ENCODE measurements at places on chromosomes 4 and X. TPM values are rescaled to one million over a fixed set of nuclear protein-coding genes. Genes with fewer than 3 reads are reported as not detected.

DNA sequence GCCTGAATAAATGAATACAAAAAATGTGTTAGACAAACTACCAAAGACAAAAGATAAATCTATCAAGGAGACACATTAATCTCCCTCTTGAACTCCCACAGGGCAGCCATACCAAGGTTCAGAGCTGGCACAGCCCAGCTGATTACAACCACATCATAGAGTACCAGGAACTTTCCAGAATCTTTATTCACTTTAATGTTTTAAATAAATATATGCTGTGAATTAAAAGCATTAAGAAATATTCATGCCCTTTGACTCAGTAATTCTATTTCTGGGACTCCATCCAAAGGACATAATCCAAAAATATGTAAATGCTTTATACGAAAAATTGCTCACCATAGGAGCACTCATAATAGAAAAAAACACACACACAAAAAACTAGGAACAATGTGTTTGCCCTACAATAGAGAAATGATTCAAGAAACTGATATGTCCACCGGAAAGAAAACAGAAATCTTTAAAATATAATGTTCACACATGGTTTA, 126.0 kb downstream of the LDB2 start:
- DNase-seq: no peak

ADRA2C gene
- 6.8 TPM for total RNA-seq

RHOXF1 gene
- 0.34 TPM for total RNA-seq

DNA sequence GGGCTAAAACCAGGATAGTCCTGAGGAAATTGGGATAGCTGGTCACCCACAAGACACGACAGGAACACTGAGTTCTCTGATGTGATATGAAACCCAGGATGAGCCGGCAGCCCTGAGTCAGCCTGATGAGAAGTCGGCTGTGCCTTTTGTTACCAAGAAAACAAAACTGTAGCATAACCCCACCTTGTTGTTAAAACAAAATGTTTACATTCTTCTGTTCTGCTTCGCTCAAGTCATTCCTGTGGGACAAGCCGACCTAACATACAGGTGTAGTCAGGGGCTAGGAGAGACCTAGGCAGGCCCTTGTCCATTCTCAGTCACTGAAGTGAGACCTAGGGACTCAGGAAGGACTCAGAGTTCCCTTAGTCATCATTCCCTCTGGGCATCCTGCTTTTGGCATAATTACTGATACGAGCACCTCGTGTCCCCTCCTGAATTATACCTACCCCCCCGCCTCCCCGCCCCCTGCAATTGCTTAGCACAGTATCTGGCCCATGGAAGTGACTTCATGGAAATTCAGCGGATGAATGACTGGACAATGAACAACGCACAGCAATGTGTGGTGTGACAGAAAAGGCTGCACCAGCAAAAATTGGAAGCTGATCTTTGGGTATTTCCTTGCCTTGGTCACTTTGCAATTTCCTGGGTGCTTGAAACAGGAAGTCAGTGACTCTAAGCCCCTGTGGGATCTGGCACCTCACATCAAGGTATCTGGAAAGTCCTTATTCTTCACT, 31.9 kb upstream of the TLR2 start:
- no peak for DNase-seq

DNA sequence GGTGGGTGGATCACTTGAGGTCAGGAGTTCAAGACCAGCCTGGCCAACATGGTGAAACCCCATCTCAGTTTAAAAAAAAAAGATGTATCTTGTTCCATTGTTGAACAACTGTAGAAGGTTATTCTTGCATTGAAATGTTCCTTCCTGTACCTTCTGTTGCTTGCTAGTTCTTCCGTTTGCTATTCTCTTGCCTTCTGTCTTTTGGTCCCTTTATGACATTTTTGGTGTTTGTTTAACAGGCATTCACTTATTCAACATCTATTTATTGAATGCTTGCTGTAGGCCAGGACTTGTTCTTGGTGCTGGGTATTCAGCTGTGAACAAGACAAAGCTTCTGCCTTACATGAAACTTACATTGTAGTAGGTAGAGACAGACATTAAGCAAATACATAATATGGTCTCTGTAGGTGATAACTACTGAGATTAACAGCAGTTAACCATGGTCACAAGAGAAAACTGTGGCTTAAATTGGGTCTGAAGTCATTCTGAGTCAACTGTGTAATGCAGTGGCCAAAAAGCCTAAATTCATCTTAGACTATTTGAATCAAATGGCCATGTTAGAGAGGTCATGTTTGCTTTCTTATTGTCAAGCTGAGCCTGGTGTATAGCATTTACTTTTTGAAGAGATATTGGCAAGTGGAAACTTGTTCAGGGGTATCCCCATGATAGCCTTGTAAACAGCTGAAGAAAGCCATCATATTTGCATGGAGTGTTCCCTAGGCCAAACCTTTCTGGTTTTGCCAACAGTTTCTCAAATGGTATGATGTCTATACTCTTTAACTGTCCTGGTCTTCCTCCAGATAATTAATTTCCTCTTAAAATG, 35.6 kb downstream of the GAB1 start:
- DNase-seq: no peak

EDA2R gene
- 0.94 TPM for total RNA-seq

- DNase-seq: no peak
Measured at GRCh38 chrX:78307665-78308064, 19.7 kb downstream of the CYSLTR1 start.

DNA sequence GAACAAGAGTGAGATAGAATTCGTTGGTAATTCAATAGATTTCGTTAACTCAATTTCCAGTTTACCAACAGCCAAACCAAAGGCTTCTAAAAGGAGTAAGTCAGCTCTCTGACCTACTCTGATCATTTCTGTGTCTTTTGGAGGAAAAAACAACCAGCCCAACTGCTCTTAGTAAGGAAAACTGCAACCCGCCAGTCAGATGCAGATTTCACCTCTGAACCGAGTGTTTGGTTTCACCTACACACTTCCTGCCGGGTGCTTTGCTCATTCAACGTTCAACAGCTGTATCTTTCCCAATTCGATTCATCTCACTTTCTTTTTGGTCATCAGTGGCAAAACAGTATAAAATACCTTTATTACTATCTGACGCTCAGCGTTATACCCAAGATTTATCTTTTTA, 24.5 kb downstream of the TMSB4X start:
- DNase-seq: no peak

- DNase-seq: no peak
Measured at GRCh38 chrX:56833626-56834025, 104.6 kb downstream of the NBDY start.

- no peak for DNase-seq
Measured at GRCh38 chr4:129345609-129346008, 249.7 kb downstream of the C4orf33 start.

DNA sequence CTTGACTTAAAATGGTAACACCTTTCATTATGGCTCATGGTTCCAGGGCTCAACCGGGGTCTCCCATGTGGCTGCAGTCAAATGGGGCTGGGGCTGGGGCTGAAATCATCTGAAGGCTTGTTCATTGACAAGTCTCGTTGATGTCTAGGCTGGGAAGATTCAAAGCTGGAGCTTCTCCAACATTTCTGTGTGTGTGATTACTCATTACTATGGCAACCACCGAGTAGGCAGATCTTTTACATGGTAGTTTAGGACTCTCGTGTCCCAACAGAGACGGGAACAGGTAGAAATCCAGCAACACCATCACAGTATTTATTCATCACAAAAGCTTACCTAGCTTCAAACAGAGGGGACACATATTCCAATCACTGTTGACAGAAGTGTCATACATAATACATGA, 7.8 kb downstream of the YTHDC1 start:
- no peak for DNase-seq

DNA sequence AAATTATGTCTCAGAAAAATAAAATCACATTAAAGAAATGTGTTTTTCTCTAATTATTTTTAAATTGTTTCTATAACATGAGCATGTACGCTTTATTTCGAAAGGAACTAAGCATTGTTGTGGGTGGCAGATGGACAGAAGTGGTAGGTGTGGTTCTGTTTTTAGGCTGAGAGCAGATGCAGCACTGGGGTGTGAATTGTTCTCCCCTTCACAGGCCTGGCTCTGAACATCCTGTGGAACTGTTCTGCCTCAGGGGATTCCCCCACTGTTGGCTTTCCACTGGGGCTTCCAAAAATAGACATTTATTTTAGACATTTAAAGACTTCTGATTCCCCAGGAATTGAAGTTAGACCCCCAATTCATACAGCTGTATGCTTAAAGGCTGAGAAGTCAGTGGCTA, 41.9 kb upstream of the PDHA2 start:
- DNase-seq: no peak

GRCh38 chr4:155509555-155509954, 132.8 kb upstream of the MAP9 start:
- no peak for DNase-seq

SPIN2A gene
- 0.52 TPM for total RNA-seq

DNA sequence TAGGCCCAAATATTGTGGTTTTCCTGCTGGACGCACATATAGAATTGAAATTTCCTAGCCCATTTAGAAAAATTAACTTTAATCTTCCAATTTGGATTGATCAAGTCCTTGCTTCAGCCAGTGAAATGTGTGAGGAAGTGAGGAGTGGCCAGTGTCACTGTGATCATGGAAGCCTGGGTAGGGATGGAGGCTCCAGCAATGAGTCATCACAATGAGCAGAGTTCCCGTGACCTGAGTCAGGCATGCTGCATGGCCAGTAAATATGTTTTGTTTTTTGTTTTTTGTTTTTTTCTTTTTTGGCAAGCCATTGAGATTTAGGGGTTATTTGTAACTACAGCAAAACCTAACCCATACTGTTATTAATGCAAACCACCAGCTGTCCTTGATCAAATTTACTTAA, 52.1 kb downstream of the IDS start:
- DNase-seq: no peak

DNA sequence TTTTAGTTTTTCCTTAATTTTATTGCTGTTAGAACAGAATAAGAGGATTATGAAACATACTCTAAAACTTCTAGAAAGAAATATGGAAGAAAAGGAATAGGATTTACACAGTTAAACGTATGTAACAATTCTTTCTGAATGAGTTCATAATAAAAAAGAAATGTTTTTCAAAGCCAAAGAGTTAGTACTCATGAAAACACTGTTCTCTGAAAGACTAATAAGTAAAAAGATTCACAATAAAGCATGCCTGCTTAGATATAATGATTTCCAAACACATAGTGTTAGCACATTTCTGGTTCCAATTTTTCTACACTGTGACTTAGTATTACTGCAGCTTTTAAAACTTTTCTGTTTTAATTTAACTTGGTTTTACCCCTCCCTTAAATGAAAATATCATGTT, 49.8 kb upstream of the PRSS48 start:
- DNase-seq: no peak

DCAF12L2 gene
- 0.08 TPM for total RNA-seq

SUPT20HL1 gene
- total RNA-seq: not detected

DNA sequence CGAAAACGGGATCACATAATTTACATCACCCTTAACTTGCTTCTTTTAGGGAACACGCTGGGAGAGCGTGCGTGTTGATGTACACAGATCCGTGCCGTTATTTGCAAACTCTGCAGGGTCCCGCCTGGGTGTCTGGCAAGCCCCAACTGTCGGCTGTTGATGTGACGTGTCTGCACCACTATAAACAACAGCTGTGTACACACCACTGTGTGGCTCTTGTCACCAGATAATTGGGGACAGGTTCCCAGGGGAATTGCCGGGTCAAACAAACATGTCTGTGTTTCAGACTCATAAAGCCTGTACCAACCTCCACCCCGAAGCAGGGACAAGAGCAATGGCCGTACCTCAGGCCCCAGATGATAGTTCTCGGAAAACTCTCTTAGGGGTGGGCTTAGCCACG, 105.0 kb upstream of the AFAP1 start:
- DNase-seq: no peak

NAT8L gene
- total RNA-seq: 8.8 TPM

DNA sequence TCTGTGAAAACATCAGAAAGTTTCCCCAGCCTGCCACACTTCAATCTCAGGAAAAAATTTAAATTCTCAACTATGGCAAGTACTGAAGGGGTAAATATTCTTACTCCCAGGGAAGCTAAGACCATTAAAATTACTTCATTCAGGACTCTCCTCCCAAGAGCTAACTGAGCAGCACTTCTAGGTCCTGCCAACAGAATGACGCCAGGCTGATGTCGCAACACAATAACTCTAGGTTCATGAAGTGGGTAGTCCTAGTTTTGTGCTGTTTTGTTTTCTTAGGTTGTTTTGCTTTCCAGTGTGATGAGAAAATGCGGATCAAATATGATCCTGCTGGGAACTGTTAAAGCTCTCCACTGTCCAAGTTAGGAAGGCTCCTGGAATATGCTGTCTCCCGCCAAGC, 180.0 kb downstream of the NKX6-1 start:
- no peak for DNase-seq

DNA sequence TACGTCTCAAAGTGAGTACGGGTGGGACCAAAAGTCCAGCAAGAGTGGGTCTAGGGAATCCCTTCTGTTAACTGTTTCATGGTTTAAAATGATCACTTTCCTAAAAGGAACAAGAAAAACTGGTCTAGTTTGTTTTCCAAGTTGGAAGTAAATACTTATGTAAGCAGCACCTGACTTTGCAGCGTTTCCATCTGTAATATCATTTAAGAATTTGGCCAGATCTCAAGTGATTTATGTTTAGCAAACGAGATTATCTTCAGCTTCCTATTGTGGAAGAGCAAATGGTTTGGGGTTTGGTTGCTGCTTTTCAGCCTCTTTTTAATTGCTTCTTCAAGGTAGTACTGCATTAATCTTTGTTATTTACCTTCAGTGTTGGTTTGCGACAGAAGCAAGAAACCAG, 50.4 kb downstream of the FHIP1A start:
- DNase-seq: no peak

DNA sequence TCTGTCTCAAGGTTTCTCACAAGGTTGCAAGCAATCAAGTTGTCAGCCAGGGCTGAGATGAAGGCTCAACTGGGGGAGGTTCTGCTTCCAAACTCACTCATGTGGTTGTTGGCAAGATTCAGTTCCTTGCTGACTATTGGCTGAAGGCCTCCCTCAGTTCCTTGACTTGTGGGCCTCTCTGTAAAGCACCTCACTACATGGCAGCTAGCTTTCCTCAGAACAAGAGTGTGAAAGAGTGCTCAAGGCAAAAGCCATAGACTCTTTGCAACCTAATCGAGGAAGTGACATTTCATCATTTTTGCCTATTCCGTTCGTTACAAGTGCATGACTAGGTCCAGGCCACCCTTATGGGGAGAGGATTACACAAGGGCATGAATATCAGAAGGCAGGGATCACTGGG, 52.0 kb downstream of the CXorf58 start:
- DNase-seq: no peak

- no peak for DNase-seq
Measured at GRCh38 chrX:54675762-54676161, 122.3 kb downstream of the ITIH6 start.

DNA sequence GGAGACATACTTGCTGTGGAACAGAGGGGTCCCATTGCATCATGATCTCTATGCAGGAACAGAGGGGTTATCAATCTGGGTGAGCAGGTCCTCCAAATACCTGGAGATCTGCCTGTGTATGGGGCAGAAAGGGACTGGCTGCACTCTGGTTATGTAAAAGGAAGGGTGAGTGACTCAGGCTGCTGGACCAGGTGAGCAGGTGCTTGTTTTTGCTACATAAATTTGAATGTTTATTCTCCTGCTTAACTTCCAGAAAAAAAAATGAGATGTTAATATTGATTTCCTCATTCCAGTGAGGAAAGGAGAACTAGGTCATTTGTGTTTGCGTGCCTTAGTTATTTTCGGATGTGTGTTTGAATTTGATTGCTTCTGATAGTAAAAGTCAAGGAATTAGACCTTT, 225.8 kb upstream of the TRAM1L1 start:
- DNase-seq: no peak
